ENCODE measurements at places on chromosomes 16 and 17. TPM values are rescaled to one million over a fixed set of nuclear protein-coding genes. Genes with fewer than 3 reads are reported as not detected.
A peak's percentile ranks its signal among the peaks of the same experiment; 100 is the strongest.

DNA sequence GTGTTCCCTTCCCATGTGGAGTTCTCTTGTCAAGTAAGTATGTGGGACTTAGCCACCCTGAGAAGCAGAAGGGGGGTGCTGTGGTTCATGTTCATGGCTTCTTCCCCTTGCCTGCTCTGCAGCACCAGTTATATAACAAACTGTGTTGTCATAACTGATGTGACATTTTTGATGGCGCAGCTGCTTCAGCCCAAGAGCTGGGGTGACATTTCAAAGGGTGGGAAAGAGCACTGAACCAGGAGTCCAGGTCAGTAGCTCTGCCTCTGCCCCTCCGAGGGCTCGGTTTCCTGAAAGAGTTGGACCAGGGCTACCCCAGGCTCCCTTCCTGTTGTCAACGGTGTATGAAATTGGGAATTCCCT is 7.4 kb downstream of the GNAO1 start:
- no peak for DNase-seq

GRCh38 chr16:77234611-77235010 is 35.4 kb downstream of the SYCE1L start:
- no peak for DNase-seq

GRCh38 chr17:49452201-49452600 is 37.5 kb upstream of the PHB1 start:
- no peak for DNase-seq

DNA sequence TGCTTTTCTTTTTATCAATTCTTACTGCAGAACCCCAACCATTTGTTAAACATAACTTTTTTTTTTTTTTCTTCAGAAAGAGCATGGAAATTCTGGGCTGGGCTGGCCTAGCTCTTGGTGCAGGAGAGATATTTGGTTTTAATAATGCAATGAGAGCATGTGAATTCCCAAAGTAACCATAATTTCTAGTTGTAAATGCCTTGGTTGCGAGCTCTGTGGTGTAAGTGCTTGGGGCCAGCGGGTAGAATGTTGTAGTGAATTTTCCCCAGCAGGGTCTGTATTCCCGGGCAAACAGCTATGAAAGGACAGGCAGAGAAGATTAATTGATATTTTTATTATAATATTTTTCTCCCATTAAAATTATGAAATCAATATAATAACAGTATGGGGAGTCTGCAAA is 465.6 kb downstream of the HS3ST4 start:
- DNase-seq: no peak

KRTAP4-9 gene
- total RNA-seq: not detected

DNA sequence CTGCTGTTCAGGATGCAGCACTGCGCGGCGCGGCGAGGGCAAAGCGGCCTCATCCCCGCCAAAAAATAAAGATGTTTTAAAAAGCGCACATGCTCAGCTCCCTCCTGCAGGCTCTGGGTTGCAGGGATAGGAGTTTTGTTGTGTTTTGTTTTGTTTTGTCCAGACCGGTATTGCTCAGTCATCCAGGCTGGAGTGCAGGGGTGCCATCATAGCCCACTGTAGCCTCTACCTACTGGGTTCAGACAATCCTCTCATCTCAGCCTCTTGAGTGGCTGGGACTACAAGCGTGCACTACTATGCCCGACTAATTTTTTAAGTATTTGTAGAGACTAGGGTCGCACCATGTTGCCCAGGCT is 636 bp downstream of the WWOX start:
- no peak for DNase-seq

CTRB2 gene
- not detected for total RNA-seq

TPSAB1 gene
- not detected for total RNA-seq

DNA sequence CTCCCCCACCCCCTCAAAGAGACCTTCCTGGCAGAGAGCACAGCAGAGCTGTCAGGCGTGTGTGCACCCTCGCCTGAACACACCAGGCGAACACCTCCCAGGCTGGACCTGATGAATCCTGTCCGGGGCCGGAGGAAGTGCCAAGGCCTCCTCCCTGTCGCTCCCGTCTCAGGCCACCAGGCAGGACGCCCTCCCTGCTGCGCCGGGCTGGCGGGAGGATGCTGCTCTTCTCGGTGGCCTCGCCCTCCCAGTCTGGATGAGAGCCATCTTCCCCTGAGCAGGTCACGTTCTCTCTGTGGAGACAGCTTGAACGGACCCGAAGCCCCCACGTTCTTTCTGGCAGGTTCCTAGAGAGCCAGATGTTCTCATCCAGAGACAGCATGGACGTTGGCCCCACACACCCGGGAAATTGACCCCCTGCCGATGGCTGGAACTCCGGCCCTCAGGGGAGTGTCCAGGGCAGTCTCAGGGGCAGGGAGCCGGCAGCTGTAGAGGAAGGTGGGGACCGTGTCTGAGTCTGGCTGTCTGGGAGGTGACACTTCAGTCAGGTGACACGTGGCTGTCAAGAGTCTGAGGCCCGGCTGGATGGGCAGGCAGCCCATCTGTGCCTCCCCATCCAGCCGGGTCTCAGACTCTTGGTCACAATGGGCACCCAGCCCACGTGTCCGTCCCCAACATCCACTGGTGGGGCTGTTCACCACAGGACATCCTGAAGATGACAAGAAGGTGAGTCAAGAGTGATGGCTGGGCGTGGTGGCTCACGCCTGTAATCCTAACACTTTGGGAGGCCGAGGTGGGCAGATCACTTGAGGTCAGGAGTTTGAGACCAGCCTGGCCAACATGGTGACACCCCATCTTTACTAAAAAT is 5.0 kb upstream of the TIMP2 start:
- DNase-seq: no peak

DNA sequence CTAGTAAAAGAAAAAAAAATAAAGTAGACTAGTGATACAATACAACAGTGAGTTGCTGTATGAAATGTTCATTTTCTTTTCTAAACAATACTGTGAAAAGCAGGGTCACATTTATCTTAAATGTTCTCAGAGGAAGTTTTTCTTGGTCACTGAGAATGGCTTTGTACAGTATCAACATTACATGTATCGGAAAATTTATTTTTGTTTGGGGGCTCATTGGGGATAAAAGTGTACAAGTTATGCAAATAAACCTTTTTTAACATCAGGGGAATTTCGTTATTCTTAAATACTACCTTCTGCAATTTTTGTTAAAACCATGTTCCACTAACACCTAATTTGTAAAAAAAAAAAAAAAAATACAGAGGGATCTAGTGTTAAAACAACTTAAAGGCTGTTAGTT is 8.7 kb upstream of the ZNF594 start:
- DNase-seq: no peak

DNA sequence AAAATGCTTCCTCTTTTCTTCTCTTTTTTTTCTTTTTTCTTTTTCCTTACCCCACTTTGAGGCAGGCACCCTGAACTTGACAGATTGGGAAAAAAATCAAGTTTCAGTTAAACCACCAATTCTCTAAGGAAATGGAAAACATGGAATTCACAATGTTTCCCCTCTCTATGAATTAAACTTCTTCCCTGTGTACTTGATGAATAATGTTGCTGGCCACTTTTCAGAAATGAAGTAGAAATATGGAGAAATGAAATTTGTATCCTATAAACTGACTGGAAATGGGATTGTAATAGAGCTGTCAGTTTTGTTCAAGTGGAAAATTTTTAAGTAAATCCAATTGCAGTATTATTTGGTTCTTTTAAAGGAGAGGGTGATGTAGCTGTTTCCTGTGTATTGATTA is 129.8 kb downstream of the CLEC16A start:
- no peak for DNase-seq

DNA sequence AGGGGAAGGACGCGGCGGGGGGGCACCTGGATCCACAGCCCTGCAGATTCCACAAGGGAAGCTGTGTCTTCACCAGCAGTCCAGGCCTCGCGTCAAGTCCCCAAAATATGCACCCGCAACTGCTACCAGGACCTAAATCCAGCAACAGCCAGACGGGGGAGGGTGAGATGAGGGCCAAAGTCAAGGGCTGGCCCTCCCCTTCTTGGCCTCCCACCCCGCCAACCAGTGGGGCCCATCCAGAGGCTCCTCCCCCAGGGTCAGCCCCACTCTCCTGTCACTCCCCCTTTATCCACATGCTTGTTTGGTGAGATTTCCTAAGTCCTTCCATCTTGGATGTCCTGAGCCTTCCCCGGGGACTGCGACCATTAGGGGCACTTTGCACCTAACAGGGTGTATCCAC is 138.7 kb downstream of the ENGASE start:
- DNase-seq: no peak

DNA sequence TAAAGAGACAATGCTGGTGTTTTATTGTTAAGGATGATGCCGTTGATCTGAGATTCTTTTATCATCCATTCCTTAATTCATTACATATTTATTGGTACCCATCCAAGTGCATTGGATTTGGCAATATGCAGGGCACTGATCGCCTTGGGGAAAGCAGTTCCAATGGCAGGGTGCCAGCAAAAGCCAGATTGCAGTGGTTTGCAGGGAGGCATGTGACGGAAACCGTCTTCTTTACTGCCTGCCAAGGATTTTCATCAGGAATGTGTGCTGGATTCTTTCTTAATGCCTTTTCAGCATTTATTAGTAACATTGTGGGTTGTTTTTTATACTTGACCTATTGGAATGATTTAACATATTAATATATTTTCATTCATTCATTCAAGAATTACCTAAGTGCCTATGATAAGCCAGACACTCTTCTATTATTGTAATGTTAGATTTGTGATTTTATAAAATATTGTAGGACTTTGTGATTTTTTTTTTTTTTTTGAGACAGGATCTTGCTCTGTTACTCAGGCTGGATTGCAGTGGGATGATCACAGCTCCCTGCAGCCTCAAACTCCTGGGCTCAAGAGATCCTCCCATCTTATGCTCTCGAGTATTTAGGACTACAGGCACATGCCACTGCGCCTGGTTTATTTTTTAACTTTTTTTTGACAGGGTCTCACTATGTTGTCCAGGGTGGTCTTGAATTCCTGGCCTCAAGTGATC is 93.4 kb upstream of the TNRC6A start:
- DNase-seq: no peak

FMNL1 gene
- 103 TPM for total RNA-seq

CCDC200 gene
- total RNA-seq: not detected

PYY gene
- not detected for total RNA-seq

GRCh38 chr16:70691223-70692129 is 5.6 kb upstream of the MTSS2 start:
- no peak for DNase-seq

GRCh38 chr17:76384222-76384986 is at the start of gene SPHK1:
TSS of gene SPHK1 (plus strand) at chr17:76384609. CDS start at chr17:76385645, 1,036 bp downstream.
- DNase-seq: peak; percentile 78

DNA sequence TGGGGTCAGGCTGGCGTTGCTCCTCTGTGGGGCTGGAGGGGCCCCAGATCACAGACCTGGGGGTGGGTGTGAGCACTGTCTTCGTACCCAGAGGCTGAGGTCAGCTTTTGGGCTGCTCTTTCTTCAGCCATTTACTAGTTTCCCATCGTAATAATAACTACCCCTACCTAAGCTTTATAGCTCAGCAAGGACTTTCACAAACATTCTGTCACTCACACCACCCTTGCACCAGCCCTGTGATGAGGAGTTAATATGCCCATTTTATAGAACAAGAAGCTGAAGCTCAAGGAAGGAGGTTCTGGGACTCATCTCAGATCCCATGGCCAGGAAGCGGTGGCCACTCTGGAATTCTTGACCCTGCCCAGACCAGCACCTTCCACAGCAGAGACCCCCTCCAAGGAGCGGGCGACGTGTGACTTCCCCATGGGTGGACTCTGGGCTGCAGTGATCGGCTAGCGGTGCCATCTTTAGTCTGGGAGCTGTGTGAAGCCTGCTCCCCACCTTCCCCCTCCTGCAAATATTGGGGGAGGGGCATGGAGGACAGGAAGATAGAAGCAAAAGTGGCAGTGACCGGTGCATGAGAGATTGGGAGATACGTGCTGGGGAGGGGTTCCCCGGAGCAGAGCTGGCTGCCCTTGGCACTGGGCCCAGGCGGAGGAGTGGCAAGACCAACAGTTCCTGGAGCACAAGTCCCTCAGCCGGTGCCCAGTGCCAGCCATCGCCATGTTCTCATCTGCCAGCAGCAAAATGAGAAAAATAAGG is 81.8 kb upstream of the TOB1 start:
- DNase-seq: no peak

MYCBPAP gene
- 0.72 TPM for total RNA-seq

LGALS9B gene
- not detected for total RNA-seq

DNA sequence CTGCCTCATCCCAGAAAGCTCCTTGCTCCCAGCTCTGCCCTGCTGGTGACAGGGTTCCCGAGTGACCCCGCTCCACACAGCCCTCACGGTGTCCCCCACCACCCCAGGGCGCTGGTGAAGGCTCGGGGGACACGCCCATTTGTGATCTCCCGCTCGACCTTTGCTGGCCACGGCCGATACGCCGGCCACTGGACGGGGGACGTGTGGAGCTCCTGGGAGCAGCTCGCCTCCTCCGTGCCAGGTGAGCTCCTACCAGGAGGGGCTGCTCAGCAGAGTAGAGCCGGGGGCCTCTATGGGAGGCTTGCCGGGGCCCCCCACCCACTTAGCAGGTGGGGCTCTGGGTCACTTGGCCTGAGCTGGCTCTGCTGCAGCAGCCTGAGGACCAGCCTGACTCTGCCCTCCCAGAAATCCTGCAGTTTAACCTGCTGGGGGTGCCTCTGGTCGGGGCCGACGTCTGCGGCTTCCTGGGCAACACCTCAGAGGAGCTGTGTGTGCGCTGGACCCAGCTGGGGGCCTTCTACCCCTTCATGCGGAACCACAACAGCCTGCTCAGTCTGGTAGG is 11.2 kb downstream of the GAA start:
- DNase-seq: no peak

- DNase-seq: no peak
These were observed 6.6 kb downstream of the CCL23 start for GRCh38 chr17:36011201-36011600.

GRCh38 chr16:66510711-66511601 is 39.0 kb downstream of the TK2 start:
- no peak for DNase-seq

RGS11 gene
- not detected for total RNA-seq

SOX9 gene
- total RNA-seq: 5.1 TPM

CD300LG gene
- 5.4 TPM for total RNA-seq
